ENCODE measurements at places on chromosomes 4 and X. TPM values are rescaled to one million over a fixed set of nuclear protein-coding genes. Genes with fewer than 3 reads are reported as not detected.

The OPRPN gene
- total RNA-seq: not detected

DNA sequence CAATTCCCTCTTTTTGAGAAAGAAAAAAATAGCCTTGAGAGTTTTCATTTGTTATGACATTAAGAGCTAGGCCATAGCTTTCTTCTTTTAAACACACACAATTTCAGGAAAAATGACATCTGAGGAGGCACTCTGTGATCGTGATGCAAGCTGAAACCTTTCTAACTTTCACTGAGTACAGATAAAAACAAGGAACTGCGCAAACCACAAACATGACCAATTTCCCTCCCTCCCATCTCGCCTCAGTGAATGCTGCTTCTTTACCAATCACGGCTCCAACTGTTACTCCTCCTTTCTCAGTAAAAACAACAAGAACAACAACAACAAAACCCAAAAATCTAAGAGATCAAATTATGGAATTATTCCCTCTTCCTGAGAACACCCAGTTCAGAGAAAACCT, 626.8 kb downstream of the TLL1 start:
- no peaks in the 10 kb centered on the region for H3K4me1 ChIP-seq
- H3K27ac ChIP-seq: no peak overlapping the region
- no peaks in the 10 kb centered on the region for H3K36me3 ChIP-seq
- no peaks in the 10 kb centered on the region for H3K27me3 ChIP-seq

DNA sequence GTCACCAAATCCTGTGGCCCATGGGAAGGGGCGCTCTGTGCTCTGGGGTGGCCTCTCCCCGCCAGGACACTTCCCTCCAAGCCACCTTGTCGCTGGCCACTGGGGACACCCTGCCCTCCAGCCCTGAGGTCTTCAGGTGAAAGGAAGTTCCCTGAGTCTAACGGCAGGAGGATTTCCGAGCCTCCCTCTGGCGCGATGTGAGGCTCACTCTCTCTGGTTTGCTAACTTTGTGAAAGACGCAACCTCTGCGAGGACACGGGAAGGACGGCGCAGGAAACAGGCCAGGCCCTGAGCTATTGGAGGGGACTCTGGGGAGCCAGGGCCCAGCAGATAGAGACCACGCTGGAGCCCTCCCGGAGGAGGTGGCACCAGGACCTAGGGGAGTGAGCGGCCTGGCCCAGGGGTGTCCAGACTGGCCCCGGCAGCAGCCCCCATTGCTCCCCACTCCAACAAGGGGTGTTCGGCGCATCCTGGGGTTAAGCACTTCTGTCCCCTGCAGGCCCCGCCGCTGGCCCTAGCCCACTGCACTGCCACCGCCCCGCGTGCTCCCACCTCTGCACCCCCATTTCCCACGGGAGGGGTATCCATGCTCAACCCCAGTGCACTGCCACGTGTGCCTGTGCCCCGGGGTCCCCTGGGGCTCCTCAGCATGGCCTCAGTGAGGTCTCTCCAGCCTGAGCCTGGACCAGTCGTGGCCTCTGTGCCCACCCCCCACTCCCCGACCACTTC, 72.2 kb upstream of the MXD4 start:
- no peaks in the 10 kb centered on the region for H3K27me3 ChIP-seq
- H3K4me1 ChIP-seq: no peaks in the 10 kb centered on the region
- no peak overlapping the region for H3K4me3 ChIP-seq
- H3K36me3 ChIP-seq: no peaks in the 10 kb centered on the region

GRCh38 chrX:38975368-38975942, 174.2 kb downstream of the MID1IP1 start:
- no peaks in the 10 kb centered on the region for H3K27me3 ChIP-seq
- no peaks in the 10 kb centered on the region for H3K4me1 ChIP-seq
- no peak overlapping the region for H3K27ac ChIP-seq
- no peak for DNase-seq

- no peak for DNase-seq
- no peaks in the 10 kb centered on the region for H3K27me3 ChIP-seq
- no peaks in the 10 kb centered on the region for H3K36me3 ChIP-seq
- no peak overlapping the region for H3K27ac ChIP-seq
- H3K4me3 ChIP-seq: no peak overlapping the region
These were observed 89.1 kb downstream of the DCAF8L2 start for GRCh38 chrX:27679281-27679680.

DNA sequence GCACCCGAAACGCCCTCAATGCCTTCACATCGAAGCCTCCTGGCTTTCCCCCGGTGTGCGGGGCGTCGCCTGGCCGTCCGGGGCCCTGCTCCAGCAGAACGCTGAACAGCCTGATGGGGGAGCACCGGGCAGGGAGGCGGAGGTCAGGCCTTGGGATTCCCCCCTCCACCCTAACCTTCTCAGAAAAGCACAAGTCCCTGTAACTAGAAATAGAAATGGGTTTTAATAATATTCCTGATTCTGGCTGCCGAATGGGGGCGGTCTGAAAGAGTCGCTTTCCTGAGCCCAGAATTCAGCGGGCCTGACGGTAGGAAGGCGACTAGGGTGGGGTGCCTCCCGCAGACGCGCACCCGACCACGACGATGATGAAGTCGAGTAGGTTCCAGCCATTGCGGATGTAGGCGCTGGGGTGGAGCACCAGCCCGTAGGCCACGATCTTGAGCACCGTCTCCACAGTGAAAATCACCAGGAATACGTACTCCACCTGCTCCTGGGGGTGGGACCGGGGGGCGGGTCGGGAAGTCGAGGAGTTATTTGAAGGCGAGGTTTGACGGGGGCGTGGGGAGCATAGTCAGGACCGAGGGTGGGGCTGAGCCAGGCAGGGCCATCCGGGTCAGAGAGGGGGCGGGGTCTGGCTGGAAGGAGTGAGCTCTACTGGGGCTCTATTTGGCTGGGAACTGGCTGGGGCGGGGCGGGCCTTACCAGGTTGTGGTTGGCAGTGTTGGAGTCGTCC, 2.5 kb downstream of the CACNA1F start:
- DNase-seq: peak; percentile 94
- peak overlapping the region; percentile 43 for H3K4me3 ChIP-seq
- H3K4me1 ChIP-seq: no peaks in the 10 kb centered on the region
- H3K27ac ChIP-seq: peak overlapping the region; percentile 77
- no peaks in the 10 kb centered on the region for H3K36me3 ChIP-seq

- DNase-seq: no peak
- H3K36me3 ChIP-seq: no peaks in the 10 kb centered on the region
- H3K4me3 ChIP-seq: no peak overlapping the region
- no peak overlapping the region for H3K27ac ChIP-seq
- H3K4me1 ChIP-seq: no peaks in the 10 kb centered on the region
These were observed 161.0 kb upstream of the HS3ST1 start for GRCh38 chr4:11589676-11590075.

DNA sequence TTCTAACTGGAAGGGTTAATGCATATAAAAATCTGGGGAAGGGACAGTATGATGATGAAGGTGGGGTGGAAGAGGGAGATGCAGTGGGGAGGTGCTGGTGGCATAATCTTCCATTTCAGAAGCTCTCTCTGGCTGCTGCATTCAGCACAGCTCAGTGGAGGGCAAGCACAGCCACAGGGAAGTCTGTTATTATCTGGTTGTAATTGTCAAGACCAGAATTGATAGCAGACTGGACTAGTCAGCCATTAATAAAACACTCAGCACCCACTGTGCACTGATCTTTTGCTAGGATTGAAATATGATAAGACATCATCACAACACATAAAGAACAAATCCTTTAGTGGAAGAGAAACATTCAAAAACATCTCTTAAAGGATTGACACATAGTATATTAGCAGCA, 414.2 kb upstream of the LCORL start:
- H3K27me3 ChIP-seq: no peaks in the 10 kb centered on the region
- DNase-seq: no peak
- H3K36me3 ChIP-seq: no peaks in the 10 kb centered on the region
- no peak overlapping the region for H3K4me3 ChIP-seq
- H3K27ac ChIP-seq: no peak overlapping the region

DNA sequence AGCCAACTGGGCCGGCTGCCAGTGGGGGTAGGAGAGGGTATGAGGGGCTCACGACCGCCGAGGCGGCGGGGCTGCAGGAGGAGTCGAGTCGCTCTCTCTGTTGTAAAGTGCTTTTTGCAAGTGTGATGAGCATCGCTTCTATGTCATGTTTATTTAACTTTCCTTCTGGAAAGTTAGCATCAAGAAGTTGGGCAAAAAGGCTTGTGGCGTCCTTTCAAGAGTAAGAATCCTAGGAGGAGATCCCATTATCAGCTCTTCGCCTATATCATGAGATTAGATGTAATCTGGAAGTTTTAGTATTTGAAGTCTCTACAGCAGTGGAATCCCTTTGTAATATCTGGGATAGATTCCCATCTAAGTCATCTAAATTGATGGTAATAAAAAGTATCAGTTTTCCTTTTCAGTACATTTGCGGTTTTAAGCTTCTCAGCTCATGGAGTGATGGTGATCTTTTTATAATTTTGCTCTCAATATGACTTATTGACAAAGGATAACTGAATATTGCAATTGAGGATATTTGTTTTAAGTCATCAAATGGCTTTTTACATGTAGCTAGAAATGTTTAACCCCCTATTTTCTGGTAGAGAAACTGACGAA, 1.7 kb downstream of the GALNT7 start:
- peaks cover 21% of the 10 kb centered on the region for H3K4me1 ChIP-seq
- peak overlapping the region; percentile 90 for H3K27ac ChIP-seq

DNA sequence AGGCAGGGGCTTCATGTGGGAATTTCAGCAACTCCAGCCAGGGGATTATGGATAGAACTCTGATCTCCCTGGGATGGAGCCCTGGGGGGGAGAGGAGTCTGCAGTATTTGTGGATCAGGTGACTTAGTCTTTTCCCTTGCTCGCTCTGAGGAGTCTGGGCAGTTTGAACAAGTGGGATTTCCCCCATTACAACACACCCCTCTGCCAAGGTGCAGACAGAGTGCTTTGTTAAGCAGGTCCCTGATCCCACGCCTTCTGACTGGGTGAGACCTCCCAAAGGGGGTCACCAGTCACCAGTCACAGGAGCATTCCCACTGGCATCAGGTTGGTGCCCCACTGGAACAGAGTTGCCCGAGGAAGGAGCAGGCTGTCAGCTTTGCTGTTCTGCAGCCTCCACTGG, 123.9 kb downstream of the LHFPL1 start:
- no peaks in the 10 kb centered on the region for H3K36me3 ChIP-seq
- no peak for DNase-seq
- no peaks in the 10 kb centered on the region for H3K27me3 ChIP-seq
- H3K4me3 ChIP-seq: no peak overlapping the region
- no peak overlapping the region for H3K27ac ChIP-seq
- H3K4me1 ChIP-seq: no peaks in the 10 kb centered on the region

DNA sequence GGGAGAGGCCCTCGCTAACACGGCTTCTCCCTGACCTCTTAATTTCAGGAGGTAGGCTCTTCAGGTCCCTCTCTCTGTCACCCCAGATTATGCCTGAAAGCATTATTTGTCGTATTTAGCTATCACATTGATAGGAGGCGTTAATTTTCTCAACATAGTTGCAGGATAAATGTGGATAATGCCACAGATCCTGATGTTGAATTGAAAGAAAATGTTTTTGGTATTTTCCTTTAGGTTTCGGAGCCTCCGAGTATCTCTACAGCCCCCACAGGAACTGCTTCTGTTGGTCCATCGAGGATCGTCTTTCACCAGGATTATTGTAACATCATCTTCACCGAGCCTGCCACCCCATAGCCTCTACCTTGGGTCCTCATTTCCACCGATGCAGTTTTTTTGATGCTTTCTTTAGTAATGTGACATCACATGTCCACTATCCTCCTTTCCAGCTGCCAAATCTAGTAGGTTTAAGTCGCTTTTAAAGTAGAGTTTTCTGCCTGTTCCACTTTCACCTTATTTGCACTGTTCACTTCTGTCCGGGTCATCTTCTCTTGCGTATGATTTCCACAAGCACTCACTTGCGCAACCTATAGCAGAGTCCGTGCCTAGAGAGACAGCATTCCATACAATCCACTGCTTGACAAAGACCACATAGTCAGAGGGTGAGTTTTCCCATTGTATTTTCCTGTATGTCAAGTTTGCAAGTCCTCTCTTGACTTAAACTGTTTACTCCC, 665 bp downstream of the TIGD2 start:
- H3K27ac ChIP-seq: peak overlapping the region; percentile 88
- peak overlapping the region; percentile 87 for H3K4me3 ChIP-seq
- H3K4me1 ChIP-seq: peaks cover 13% of the 10 kb centered on the region
- H3K27me3 ChIP-seq: no peaks in the 10 kb centered on the region
- H3K36me3 ChIP-seq: no peaks in the 10 kb centered on the region

- H3K4me3 ChIP-seq: no peak overlapping the region
- no peaks in the 10 kb centered on the region for H3K4me1 ChIP-seq
- H3K36me3 ChIP-seq: no peaks in the 10 kb centered on the region
- no peak overlapping the region for H3K27ac ChIP-seq
These were observed 38.0 kb upstream of the IGFBP7 start for GRCh38 chr4:57148177-57148576.

DNA sequence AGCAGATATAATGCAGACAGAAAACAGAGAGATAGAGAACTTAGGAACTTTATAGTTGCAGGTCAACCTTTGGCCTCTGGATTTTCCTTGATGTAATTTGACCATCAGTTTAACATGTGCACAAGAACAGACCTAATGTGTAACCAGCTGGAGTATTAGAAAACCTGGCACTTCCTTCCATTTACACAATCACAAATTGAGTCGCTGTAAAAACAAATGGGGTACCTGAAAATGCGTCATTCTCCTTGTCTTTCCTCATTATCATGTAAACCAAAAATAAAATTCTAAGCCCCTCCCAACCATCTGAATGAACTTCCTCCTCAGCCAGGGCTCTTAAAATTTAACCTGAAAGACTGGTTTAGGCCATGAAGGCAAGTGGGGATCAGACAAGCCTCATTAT, 358.4 kb upstream of the MAGEB16 start:
- H3K27ac ChIP-seq: no peak overlapping the region
- no peak for DNase-seq
- H3K36me3 ChIP-seq: no peaks in the 10 kb centered on the region
- no peaks in the 10 kb centered on the region for H3K27me3 ChIP-seq
- no peaks in the 10 kb centered on the region for H3K4me1 ChIP-seq

DNA sequence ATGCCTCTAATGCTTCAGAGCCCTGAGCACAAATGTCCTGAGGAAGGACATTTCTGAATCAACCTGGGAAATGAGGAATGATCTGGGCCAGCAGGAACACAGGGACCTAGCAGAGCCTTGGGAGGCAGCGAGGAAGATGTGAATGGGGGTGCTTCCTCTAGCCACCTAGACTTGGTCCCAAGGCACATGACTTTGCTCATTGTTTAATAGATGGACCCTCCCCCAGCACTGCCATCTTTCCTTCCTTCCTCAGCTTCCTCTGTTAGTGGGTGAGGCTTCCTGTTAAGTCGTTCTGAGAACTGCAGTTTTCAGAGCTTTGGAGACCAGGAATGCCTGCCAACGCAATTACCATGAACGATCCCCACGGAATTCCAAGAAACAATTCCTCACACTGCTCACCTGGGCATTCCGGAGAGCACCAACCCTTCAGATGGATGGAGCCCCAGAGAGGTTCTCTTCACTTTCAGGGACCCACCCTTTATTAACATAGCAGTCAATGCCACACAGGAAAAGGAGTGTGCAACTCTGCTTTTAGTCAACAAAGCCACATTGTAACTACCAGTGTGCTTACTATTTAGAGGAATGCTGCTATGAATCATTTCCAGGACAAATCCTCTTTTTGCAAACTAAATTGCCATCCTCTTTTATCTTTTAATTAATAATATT, 48.5 kb upstream of the STIM2 start:
- no peak overlapping the region for H3K4me3 ChIP-seq
- no peaks in the 10 kb centered on the region for H3K36me3 ChIP-seq
- no peaks in the 10 kb centered on the region for H3K4me1 ChIP-seq
- H3K27ac ChIP-seq: peak overlapping the region; percentile 58
- H3K27me3 ChIP-seq: no peaks in the 10 kb centered on the region

- DNase-seq: no peak
- H3K36me3 ChIP-seq: no peaks in the 10 kb centered on the region
- H3K27me3 ChIP-seq: no peaks in the 10 kb centered on the region
- no peak overlapping the region for H3K4me3 ChIP-seq
- no peak overlapping the region for H3K27ac ChIP-seq
These were observed 475.5 kb upstream of the ADGRL3 start for GRCh38 chr4:60724623-60725022.

- H3K4me1 ChIP-seq: no peaks in the 10 kb centered on the region
- peak; percentile 87 for DNase-seq
- no peaks in the 10 kb centered on the region for H3K27me3 ChIP-seq
These were observed 81.1 kb downstream of the DLG3 start for GRCh38 chrX:70525733-70526132.

All from upper lobe of right lung (tissue), 1 donor.